AG10803 (cell line): ENCODE measurements at places on chromosomes 3 and 15.

- DNase-seq = no peak
Measured at GRCh38 chr3:124352149-124352539, 360.2 kb upstream of the ROPN1 start.

DNA sequence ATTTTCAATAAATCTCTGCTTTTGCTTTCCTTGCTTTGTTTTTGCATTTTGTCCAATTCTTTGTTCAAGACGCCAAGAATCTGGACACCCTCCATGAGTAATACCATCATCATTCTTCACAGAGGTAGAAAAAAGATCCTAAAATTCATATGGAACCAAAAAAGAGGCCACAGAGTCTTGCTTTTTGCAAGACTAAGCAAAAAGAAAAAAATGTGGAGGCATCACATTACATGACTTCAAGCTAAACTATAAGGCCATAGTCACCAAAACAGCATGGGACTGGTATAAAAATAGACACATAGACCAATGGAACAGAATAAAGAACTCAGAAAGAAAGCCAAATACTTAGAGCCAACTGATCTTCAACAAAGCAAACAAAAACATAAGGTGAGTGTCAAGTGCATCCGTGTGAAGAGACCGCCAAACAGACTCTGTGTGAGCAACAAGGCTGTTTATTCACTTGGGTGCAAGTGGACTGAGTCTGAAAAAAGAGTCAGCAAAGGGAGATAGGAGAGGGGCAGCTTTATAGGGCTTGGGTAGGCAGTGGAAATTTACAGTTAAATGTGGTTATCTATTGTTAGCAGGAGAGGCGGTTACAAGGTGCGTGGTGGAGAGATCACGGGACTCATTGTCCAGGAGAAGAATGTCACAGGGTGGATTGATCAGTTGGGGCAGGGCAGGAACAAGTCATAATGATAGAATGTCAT is 10.9 kb downstream of the STRIT1 start:
- peak; percentile 70 for DNase-seq

DNA sequence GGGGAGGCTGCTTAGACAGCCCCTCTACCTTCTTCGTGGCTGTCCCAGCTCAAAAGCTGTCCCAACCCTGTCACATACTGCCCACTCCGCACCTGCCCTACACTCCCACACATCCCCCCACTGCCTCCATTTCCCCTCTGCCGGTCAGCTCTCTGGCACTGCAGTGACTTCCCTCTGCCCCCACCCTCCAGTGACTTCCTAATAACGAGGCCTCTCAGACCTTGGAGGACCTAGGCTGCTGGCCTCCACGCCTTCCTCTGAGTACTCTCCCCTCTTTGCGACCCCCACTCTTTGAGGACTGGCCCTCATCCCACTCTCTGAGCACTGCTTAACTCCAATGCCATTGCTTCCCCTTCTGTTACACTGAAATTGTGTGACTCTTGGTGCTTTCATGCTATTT is 45.3 kb downstream of the KY start:
- no peak for DNase-seq

DNA sequence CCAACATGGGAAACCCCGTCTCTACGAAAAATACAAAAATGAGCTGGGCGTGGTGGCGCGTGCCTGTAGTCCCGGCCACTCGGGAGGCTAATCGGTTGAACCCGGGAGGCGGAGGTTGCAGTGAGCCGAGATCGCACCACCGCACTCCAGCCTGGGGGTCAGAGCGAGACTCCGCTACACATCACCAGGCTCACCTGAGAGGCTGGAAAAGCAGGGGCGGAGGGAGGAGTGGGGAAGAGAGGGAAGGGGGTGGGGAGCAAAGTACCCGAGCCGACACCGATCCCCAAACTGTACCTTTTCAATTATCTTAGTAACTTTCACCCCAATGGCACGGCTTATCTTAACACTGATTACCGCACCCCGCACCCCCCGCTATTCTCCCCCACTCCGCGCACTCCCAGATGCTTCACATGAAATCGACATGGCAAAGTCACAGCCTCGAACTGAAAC is 46.4 kb upstream of the SYNM start:
- no peak for DNase-seq

DNA sequence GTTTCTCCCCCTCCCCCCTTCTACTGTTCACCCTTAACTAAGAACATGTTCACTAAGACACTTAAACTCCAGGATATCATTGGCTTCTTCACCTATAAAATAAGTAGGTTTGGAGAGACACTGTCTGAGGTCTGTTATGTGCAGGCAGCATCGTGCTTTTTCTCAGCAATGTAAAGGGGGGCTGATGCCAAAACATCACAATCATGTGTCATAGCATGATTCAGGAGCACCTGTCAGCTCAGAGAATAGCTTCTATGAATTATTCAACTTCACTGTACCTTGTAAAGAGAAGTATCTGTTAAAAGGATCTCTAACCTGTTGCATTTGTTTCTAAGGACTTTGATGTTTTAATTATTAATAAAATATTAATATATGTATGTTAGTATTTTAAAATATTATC is 211.4 kb upstream of the EPHA3 start:
- DNase-seq = no peak
